Fibroblast of skin of scalp (primary cell): ENCODE measurements at places on chromosomes 1 and 21.

DNA sequence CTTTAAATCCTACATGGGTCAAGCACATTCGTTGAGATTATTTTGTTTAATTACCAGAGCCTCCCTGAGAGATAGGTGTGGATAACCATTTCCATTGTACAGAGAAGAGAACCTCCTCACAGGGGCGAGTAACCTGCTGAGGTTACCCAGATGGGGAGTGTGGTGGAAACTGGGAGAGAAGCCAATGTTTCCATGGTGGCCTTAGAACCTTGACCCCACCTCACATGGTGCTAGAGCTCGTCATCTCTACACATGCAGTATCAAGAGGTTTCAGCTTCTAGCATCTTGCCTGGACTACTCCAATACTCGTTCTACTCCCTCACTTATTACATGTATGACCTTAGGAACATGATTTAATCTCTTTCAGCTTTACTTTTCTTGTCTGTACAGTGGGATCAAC lies 4.8 kb downstream of the REG4 start:
- DNase-seq, result no peak

DNA sequence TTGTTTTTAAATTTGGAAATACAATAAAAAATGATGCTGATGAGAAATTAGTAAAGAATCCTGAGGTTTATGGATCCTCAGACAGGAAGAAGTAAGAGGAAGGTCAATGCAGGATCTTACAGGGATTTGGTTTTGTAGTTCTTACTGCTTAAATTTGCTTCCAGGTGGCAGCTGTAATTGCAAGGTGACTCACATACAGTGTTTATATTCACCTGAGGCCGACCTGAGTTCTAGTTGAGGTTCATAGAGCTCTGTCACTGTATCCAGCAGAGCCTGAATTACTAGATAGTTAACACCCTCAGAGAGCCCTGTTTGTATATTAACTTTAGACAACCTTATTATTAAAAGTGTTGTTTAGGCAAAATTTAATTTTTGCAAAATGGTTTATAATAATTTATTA lies 1.4 kb upstream of the WDR26 start:
- DNase-seq, result no peak

DNA sequence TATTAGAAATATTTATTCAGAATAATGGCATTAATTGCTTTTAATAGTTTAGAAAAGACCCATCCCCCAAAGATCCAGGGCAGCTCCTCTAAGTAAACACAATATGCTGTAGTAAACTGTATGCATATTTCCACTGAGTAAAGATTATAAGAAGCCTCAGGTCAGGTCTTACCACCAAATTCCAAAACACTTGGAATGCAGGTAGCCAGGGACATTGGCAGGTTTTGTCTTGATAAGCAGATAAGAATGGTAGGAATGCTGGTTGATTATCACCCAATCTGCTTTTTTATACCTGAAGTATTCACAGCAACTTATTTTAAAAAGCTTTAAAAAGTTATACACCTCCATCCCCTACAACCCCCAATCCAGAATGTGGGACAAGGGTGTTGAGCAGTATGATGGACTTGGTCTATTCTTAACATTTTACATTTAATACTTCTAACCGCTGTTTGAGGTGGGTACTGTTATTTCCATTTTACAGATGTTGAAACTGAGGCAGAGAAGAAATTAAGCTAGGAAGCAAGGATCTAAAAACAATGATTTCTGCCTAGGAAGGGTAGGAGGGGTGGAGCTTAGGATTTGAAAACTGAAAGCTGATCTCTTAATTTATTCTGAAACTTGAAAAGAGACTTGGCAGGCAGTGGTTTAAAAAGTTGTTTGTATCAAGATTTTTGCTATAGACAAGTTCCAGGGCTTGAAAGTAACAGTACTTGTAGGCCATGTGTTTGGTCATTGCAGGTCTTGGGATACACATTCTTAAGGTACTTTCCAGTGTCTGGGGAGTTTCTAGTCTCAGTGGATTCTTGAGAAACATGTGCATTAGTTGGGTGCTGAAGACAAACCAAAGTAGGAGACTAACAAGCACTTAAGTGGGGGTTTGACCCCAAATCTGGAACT lies 15.6 kb upstream of the THEM4 start:
- no peak for DNase-seq

DNA sequence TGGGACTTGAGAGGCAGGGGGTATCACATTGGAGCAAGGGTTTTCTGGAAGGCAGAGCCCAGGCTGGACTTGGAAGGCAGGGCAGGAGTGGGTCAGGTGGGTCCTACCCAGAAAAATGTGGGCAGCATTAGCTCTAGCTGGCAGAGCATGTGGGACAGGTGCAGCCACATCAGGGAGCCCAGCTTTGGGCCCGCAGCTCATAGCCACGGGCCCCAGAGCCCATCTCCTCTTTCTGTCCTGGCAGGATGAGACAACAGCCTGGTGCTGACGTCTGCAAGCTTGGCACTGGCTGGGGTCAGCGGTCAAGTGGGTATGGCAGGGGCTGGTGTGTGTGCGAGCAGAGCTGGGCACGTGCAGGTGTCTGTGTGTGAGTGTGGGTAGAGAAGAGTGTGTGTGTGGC lies 154.7 kb downstream of the GRIK3 start:
- DNase-seq, result no peak

- DNase-seq, result peak; percentile 83
Observed at GRCh38 chr1:24390924-24391782, 22.4 kb downstream of the STPG1 start.

DNA sequence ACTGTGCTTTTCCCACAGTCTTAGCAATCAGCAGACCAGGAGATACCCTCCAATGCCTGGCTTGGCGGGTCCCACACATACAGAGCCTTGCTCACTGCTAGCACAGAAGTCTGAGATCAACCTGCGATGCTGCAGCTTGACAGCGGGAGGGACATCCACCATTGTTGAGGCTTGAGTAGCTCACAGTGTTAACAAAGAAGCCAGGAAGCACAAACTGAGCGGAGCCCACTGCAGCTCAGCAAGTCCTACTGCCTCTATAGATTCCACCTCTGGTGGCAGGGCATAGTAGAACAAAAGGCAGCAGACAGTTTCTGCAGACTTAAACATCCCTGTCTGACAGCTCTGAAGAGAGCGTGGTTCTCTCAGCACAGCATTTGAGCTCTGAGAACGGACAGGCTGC lies 33.4 kb downstream of the MNDA start:
- no peak for DNase-seq

DNA sequence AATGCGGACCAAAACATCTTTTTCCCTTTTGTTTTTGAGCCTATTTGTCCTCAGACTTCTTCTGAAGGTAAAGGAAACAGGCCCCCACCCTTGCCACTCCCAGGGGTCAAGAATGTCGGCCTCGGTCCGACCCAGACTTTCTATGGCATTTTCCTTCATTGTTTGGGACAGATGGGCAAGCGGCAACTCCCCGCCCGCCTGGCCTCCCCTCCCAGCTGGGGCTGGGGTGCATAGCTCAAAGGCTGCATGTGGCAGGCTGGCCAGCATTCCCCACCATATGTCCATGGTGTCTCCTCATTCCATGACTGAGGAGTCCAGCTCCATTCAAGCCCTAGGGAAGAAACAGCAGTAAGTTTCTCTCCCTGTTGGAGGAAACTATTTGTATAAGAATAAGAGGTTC lies 29.4 kb upstream of the TSPEAR start:
- DNase-seq, result no peak
